Stimulated activated CD8-positive, alpha-beta memory T cell treated with anti-CD3 and anti-CD28 coated beads, Interleukin-15, amount 100 ng/mL, for 48 hours (primary cell): ENCODE measurements at places on chromosomes 1 and 21.

- DNase-seq, result no peak
Observed at GRCh38 chr1:91572044-91572443, 71.4 kb downstream of the CDC7 start.

DNA sequence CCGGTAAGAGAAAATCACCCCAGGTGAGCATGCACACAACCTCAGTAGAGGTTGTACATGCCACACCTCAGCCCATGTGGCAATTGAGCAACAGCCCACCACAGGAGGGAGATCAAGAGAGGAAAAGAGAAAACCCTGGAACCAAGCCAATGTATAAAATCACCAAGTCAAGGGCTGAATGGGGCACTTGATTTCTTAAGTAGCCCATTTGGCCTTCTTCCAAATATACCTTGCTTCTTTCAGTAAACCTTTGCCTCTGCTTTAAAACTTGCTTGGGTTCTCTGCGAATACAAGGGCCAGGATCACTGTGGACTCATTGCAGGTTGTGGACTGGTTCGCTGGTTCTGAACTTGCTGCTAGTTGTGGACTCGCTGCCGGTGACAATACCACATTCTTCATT is 1814.0 kb downstream of the PLA2G4A start:
- no peak for DNase-seq

DNA sequence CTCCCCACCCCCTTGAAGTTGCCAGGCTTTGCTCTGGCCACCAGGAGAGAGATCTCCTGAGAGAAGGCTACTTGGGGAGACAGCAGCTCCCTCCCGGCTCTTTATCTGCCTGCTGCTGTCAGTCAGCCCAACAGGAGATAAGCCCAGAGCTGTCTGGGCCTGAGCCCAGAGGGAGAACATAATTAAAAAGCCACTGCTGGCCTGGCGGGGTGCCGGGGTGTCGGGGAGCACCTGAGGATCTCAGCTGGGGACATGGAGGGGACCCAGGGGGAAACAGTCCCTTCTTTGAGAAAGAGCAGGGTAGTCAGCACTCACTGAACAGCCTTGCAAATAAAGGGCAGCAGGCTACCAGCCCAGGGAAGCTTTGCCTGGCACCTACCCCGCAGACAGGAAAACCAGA is 17.9 kb downstream of the VWA5B1 start:
- DNase-seq, result no peak

DNA sequence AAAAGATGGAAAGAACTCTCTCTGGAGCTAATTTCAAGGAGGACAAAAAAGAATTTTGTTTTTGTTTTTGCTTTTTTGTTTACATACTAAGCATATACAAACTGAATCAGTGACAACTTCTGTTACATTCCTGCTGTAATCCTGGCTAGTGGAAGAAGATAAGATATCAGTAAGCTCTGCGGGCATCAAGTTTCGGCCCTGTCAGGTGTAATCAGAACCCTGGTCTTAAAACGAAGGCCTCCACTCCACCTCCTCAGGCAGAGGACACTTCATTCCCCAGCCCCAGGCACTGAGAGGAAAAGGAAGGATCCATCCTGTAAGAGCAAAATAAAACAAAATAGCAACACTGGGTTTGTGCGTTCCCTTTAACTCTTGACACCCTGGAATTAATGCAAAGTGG is 88.9 kb upstream of the ARHGAP29 start:
- no peak for DNase-seq

DNA sequence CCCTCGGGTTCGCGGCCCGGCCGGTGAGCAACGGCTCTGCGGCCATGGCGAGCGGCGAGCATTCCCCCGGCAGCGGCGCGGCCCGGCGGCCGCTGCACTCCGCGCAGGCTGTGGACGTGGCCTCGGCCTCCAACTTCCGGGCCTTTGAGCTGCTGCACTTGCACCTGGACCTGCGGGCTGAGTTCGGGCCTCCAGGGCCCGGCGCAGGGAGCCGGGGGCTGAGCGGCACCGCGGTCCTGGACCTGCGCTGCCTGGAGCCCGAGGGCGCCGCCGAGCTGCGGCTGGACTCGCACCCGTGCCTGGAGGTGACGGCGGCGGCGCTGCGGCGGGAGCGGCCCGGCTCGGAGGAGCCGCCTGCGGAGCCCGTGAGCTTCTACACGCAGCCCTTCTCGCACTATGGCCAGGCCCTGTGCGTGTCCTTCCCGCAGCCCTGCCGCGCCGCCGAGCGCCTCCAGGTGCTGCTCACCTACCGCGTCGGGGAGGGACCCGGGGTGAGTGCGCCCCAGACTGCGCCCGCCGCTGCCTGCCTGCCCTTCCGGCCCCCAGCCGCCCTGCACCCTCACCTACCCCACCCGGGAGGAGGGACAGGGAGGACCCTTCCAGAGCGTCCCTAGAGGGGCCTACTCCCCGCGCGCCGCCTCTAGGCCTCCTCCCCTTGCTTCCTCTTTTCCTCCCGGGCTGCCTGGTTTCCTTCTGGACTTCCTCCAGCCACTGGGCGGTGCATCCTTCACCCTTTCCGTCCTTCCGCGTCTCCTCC is at the start of gene RNPEP:
Gene RNPEP (plus strand): TSS at position 26 of the 757 bp plus-strand sequence. CDS start 19 bp downstream, at position 45.
- peak; percentile 19 for DNase-seq

GRCh38 chr1:30268923-30269666 is 454.3 kb downstream of the MATN1 start:
- no peak for DNase-seq

GRCh38 chr1:160189649-160190625 is at the start of gene CASQ1:
Gene CASQ1 (plus strand): TSS chr1:160190575. CDS start chr1:160190752, 177 bp downstream.
- no peak for DNase-seq

- DNase-seq, result no peak
Observed at GRCh38 chr1:219149953-219150352, 23.7 kb upstream of the LYPLAL1 start.

DNA sequence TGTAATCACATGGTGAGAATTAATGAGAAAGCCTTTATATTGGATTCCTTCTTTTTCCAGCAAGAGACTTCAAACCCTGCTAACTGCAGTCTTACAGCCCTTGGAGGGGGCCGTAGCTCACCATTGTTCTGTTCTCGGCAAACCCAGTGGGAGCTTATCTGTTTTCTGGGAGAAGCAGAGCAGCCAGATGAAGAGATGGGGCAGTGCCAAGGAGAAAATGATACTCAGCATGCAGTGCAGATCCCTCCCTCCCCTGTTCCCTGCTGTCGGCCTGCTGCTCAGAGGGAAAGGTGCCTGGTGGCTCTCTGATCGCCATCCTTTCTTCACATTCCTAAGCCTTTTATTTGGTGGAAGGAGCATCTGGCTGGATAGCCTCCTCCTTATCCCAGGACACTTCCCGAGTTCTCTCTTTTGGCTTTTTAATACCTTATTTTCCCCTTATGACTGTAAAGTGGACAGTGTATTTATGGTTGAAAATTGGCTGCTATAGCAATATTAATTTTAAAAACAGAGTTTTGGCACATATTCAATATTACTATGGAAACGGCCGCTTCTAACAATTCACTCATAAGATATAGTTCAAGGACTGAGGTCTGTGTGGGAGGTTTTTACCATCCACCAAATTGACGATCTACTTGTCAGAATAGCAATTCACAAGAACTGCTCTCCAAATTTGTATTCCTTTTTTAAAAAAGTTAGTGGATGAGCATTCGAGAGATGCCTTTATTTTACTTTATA is 203.4 kb downstream of the CRB1 start:
- no peak for DNase-seq

- DNase-seq, result peak; percentile 98
Observed at GRCh38 chr1:18956193-18957135, at the start of gene IFFO2. Gene IFFO2 (minus strand): TSS chr1:18956676. CDS start chr1:18956332, 344 bp downstream.

GRCh38 chr1:25765923-25766589 is 33.9 kb upstream of the SELENON start:
- no peak for DNase-seq

DNA sequence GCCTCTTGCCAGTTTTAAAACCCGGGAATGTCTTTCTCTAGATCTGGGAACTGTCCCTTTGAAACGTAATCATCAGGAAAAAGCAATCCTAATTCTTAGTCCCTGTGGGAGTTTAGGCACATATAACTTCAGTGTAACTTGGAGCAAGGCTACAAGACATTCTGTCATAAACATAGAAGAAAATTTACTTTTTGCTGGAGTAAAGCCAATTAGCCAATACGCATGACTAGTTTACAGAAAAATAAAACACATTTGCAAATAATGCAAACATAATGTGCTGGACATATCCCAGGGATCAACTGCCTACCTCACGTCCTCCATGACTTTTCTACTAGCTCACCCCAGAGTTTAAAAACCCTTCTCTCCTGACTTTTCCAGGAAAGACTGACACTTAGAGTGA is 970.6 kb downstream of the MRPL39 start:
- DNase-seq, result no peak

DNA sequence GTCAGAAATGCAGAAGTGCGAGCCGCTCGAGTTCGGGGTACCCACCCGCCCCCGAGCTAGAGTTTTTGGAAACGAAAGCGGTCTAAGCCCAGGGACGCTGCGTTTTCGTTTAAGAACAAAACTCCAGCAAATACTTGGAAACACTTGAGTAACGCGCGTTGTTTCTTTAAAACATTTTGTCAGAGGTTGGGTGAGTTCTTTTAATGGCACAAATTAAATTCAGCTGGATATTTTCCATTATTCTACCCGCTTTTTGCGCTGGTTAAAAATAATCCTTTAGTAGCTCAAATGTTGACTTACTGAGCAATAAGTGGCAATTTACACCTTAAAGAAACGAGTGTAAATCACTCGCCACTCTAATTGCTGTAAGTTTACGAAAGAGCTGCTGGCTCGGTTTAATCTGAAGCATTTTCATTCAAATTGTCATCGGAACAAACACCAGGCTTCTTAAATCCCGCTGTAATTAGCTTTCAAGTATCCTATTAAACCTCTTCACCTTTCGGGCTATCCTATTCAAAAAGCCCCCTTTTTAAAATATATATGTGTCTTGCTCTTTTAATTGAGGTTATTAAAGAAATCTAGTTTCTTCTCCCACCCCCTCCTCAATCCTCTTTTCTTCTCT is 1.5 kb downstream of the LHX8 start:
- no peak for DNase-seq

GRCh38 chr1:56336982-56337381 is 242.4 kb downstream of the PLPP3 start:
- no peak for DNase-seq

DNA sequence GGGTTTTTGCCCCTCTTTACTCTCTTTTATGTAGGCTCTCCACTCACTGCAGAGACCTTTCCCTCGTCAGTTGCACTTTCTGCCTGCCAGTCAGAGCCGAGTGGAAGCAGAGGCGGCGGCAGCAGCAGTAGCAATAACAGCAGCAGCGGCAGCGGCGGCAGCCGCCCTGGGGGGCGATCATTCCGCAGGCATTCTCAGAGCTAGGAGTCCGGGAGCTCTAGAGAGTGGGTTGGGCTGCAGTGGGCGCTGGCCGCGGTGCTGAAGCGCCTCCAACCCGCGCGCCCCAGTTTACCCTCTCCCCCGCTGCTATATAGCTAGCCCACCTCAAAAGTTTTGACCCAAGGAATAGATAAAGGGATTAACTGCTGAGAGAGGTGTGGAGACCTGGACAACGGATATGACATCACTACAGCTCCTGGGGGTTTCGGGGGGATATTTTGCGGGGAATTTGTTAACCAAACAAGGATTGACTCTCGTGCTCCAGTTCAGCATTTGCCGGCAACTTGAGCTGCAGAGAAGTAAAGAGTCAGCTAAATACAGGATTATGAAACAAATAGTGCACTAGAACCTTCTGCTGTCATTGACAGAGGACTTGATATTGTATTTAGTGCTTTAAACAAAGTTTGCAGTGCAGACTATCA is at the start of gene OLFM3:
Gene OLFM3 (minus strand): TSS at position 102 of the 641 bp plus-strand sequence.
- no peak for DNase-seq

GRCh38 chr1:244319283-244320132 is 132.2 kb downstream of the ADSS2 start:
- peak; percentile 45 for DNase-seq

- DNase-seq, result no peak
Observed at GRCh38 chr1:94416901-94417727, 1.1 kb upstream of the ABCD3 start.

DNA sequence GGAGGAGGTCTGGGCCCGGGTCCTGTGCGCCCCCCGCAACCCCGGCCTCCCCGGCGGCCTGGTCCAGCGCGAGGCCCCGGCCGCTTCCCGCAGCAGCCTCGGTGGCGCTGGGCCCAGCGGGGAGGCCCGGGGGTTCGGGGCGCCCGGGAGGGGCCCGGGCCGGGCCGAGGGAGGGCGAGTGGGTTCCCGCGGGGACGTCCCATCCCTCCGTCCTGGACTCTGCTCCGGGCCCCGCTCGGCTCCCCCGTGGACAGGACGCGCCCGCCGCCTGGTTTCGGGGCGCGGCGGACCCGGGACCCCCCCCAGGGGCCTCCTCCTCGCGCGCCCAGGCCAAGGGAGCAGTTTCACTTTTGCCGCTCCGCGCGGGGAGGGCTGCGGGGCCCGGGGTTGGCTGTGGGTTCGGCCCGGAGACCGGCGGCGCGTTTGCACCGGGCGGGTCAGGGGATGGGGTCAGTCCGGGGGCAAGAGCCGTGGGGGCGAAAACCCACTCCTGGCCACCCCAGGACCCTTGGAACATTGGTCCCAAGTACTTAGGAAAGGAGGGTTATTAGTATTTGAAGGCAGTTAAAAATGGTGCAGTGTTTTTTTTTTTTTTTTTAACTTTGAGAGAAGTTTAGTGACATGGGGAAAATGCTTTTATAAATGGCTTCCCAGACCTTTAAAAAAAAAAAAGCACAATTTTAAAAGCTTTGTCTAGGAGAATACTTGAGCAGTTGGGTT is 677 bp downstream of the AGPAT3 start:
- DNase-seq, result no peak

- no peak for DNase-seq
Observed at GRCh38 chr1:157704878-157705277, 4.3 kb upstream of the FCRL3 start.

DNA sequence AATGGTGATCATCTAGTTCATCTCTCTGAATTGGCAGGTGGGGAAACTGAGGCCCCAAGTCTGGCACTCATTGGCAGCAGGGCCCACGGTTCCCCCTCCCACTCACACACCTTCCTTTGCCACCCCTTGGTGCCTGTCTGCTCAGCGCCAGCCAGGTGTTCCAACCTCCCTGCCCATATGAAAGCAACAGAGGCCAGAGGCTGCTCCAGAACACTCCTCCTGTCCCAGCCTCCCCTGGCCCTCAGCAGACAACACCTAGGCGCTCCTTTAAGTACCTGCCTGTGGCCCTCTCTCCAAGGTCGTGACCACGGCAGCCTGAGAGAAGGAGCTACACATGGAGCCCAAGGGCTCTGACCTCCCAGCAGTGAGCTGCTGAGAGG is 362.3 kb upstream of the VAMP3 start:
- DNase-seq, result no peak

GRCh38 chr1:21639594-21640041 is 29.5 kb downstream of the RAP1GAP start:
- no peak for DNase-seq

DNA sequence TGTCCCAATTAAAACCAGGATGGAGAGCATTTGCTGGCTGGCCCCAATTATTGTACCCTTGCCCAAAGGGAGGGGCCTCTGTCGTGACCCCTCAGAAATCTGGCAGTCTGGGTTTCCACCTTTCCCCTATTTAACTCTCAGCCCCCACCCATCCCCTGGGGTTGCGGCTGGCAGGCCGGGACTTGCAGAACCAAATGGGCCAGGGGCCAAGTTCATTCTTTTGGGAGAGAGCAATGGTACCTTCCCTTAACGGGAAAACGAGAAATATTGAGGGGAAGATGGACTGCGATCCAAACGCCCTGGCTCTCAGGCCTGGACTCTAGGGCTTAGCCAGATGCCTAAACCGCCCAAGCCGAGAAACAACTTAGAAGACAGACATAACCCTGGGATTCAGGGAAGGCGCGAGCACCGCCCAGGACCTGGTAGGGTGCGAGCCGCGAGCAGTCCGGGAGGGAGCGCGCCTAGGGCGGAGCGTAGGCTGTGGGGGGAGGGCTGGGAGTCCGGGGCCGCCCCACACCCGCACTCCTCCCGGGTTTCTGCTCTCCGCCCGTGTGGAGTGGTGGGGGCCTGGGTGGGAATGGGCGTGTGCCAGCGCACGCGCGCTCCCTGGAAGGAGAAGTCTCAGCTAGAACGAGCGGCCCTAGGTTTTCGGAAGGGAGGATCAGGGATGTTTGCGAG is at the start of gene SLC27A3:
Gene SLC27A3 (plus strand): TSS at position 628 of the 678 bp plus-strand sequence. CDS start 91 bp downstream, outside the sequence.
- no peak for DNase-seq
